SK-N-SH treated with all-trans-retinoic acid at 6 μM for 48 hours (cell line): ENCODE measurements at places on chromosomes 11 and 22.

DNA sequence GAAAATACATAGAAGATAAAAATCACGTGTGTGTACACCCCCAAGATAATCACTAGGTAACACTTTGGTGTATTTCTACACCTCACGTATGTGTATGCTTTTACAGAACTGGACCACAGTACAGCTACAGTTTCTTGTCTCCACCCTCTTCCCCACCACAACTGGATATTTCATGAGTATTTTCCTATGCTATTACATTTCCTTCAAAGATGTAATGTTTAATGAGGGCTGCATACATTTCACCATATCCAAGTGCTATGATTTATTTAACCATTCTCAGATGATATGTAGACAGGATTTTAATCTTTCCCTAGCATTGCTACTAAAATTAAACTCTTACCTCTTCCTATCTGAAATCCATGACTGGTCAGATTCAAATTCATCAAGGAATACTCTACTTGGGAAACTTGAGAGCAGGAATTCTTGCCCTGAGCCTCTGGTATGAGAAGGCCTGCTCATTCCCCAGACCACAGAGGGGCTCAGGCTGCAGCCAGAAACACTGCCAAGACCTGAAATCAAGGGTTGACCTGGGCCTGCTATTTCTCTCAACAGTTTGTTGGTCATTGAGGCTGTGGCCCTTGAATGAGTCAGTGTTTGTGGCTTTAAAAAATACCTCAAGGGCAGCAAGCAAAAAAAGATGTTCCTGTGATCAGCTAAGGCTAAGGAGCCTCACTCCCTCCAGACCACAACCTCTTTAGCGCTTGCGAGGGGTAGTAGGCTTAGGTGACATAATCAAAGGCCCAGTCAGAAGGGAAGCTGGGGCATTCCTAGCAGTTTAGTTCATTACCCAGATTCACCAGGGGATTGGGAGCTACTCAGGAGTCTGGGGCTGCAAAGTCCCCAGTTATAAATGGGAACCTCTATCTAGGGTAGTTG lies 55.5 kb downstream of the ABTB2 start:
- ATAC-seq: peak; percentile 93

- ATAC-seq: peak; percentile 30; the same call in 2 of the 3 replicates
Measured at GRCh38 chr11:74206746-74207145, 35.7 kb downstream of the PPME1 start.

DNA sequence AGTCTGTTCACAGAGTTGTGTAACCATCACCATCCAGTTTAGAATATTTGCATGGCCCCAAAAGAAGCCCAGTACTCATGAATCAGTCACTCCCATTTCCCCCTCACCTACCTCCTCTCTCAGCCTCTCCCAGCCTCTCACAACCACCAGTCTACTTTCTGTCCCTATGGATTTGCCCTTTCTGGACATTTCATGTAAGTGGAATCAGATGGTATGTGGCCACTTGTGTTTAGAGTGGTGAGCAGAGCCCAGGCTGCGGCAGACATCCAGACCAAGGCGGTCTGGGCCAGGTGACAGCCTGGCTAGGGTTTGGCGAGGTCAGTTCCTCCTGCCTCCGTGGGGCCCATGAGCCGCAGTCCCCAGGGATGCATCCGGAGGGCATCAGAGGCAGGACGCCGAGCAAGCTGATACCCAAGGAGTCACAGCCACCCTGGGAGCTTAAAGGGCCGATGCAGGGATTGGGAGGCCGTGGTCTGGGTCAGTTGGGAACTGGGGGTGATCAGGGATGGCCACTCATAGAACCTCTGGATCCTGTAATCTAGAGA lies 53.3 kb upstream of the CLDN5 start:
- ATAC-seq: no peak

- no peak for ATAC-seq
Measured at GRCh38 chr11:117883063-117883462, 6.6 kb upstream of the FXYD6 start.

- ATAC-seq: peak; percentile 4; the same call in 2 of the 3 replicates
Measured at GRCh38 chr11:68038718-68039525, at the start of gene TCIRG1. TSS of gene TCIRG1 (plus strand) at chr11:68039025. CDS start at chr11:68041272, 2,247 bp downstream.

DNA sequence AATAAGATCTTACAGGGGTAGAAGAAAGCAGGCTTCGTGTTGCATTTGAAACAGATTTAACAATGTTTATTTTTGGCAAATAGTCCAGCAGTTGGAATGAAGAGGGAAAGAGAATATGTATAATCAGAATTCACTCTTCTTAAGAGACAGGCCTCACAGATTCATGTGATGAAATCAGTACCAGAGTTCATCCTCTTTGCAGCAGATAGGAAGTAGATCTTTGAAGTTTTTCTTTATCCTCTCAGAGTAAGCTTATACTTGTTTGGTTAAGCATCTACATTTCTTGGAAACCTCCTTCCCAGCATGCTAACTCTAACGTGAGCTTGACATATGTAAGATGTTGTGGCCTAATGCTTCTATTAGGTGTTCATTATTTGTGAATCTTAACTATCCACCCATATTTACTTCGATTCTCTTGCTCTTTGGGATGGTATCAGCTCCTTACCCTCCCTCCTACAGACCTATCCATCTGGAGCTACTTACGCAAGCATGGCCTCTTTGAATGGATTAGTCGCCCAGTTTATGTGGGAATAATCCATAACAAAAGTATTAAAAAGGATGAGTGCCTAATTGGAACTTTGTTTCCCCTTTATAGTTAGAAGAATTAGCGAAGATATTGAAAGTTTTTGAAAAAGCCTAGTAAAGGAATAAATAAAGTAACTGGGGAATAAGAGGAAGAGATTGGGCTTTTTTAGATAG lies 80.1 kb downstream of the PRMT3 start:
- ATAC-seq: no peak

DNA sequence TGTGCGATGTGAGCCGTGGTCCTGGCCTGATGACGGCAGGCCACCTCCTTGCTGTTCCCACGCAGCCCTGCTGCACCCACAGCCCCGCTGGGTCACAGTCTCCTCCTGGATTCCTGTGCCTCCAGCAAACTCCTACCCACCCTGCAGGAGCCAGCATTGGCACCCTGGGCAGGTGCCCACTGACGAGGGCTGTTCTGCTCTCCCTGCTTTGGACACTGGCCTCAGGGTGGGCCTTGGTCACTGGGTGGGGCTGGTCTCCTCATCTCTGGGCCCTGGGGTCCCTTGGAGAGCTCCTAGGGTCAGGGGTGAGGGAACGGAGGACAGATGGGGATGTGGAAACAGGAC lies 12.7 kb downstream of the TSPAN4 start:
- no peak for ATAC-seq

DNA sequence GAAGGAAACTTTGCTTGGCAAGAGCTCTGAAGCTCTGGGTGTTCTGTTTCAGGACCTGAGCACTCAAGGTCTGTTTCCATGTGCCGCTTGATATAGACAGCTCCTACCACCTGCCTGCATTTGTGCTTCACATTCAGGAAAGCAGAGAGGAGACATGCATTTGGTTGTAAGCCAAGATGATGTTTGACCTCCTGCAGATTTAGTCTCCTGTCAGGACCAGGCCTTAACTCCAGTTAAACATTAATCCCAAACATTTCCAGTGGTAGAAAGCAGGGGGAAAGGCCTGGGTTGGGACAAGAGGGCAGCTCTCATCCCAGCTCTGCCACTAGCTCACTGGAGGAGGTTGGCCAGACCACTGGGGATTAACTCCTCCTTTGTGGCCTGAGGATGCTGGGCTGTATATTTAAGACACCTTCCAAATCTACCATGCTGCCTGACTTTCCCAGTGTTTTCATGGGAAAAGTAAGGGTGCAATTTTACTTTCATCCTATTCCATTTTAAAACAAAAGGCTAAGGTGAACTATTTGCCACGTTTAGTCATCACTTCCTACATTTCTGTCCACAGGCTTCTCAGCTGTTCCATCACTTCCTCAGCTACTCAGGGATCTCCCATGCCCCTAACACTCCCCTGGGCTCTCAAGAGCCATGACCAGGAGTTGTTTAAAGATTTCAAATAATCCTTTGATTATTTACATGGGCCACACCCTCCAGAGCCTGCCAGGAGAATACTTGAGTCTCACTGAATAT lies 80.9 kb downstream of the INSC start:
- ATAC-seq: no peak

DNA sequence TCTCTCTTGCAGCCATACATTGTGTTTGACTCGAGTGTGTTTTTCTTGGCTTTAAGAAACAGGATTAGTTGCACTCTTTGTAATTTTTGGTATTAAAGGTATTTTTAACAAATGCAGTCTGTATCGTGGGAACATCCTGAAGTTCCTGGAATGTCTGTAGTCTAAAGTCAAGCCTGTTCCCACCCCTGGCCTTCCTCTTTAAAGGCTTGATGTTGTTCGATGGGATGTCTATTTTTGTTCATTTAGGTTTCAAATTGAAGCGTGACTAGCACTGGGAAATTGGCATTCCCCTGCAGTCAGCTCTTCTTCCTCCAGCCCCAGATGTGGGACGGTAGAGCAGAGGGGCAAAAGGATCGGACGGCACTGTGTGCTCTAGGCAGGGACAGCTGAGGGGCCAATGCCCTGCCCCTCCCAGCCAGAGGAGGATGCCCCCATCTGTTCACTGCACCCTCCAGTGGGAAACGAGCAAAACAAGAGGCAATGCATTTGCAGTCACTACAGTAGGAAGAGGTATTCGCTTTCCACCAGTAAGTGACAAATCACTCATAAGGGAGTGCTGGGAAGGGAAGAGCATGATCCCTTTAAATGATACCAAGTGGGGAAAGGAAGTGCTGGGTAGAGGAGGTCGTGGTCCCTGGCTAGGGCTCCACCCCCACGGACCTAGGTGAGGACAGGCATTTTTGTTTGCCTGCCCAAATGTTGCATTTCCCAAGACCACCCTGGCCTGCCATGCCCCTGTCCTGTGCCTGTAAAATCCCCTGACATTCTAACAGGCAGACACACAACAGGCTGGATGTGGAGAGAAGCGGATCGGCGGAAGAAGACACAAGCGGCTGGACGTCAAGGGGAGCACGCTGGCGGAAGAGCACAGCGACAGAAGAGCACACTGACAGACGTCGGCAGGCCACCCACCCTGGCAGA lies 47.4 kb upstream of the SEPTIN5 start:
- peak; percentile 8 for ATAC-seq

GRCh38 chr11:72078477-72078876 lies 1.9 kb downstream of the NUMA1 start:
- ATAC-seq: no peak

- no peak for ATAC-seq
Measured at GRCh38 chr11:105004021-105004420, 18.9 kb downstream of the CASP5 start.

DNA sequence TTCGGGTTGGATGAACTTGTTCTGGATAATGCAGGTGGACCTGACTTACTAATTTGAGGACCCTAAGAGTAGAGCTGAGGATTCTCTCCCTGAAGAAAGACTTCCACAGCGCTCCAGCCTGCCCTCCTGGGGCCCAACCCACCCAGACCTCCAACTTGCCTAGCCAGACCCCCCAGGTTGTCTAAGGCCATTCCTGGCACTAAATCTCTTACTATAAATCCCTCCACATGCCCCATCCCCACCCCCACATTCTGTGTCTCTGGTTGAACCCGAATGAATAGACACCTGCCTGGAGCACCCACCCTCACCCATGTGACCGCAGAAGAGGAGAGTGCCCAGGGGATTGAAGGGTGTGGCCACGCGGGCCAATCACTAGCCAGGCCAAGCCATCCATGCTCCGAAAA lies 1480.0 kb downstream of the TBC1D22A start:
- ATAC-seq: no peak

DNA sequence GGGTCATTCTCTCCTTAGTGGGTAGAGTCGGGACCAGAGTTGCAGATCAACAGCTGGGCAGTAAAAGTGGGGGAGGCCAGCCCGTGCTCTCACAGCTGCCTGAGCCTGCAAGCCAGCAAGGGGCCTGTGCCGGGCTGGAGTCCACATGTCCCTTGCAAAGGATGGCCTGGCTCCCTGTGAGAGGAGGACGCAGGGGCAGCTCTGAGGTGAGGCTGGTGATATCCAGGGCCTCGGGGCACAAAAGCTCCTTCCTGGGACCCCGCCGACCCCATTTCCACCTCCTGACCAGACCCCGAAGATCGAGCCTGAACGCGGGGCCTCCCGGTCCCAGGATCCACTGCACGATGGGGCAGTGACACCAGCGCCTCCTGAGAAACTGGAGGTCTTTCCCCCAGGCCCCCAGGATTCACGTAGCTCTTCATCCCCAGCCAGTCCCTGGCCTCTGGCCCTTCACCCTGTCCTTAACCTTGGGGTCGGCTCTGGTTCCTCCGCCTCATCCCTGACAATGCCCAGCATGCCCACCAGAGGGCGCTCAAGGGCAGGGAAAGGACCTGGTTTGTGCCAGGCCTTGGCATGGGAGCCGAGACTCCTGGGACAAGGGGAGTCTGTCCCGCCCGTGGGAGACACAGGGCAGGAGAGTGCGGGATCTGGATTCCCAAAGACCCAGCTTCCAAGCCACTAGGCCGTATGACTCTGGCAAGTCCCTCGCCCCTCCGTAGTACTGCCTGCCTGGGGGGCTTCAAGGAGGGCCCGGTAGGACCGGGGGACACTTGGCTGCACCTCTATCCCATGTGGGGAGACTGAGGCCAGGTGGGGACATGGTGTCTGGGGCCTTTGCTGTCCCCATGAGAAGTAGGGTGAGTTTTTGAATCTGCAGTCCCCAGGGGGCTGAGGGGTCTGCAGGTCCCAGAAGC lies 17.8 kb upstream of the WNT7B start:
- ATAC-seq: peak; percentile 57

DNA sequence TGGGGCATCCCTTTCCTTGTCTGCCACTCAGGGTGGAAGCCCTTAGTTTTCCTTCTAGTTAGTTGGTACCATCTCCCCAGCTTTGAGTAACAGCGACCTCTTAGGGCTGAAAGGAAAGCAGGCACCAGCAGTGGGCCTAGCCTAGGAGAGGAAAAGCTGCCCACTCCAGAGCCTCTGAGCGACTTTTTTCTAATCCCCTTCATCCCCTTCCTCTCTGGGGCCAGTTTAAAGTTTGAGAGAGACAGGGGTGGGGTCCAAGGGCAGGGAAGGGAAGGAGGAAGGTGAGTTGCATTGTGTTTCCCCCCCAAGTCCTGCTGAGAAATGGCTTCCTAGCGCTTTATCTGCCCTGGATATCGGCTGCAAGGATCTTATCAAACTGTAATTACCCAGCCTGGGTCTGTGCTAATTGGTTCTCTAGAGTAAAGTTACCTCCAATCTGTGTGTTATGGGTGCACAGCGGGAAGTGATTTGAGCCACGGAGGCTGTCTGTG lies 573.9 kb upstream of the CADM1 start:
- no peak; the same call in 2 of the 3 replicates for ATAC-seq
